ENCODE measurements at places on chromosomes 4 and X.

DNA sequence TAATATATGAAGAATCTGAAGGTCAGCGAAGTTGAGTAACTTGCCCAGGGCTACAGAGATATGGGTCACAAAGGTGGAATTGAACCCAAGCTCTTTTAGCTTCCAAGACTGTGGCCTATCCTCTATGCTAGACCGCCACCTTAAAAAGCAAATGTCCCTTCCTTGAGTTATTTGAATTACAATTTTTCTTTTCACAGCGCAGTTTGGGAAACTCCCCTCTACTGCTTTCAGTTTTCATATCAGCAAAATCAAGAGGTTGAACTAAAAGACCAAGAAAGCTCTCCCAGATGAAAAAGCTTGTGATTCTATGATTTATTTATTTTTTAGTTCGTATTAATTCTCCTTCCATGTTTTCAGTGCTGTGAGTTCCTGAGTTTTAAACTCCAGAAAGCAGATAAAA is 174.5 kb upstream of the C1QTNF7 start:
- no peak for DNase-seq

GRCh38 chr4:37531151-37531550 is 155.0 kb downstream of the RELL1 start:
- DNase-seq: no peak

GRCh38 chr4:159308566-159309340 is 205.9 kb downstream of the RAPGEF2 start:
- DNase-seq: no peak

DNA sequence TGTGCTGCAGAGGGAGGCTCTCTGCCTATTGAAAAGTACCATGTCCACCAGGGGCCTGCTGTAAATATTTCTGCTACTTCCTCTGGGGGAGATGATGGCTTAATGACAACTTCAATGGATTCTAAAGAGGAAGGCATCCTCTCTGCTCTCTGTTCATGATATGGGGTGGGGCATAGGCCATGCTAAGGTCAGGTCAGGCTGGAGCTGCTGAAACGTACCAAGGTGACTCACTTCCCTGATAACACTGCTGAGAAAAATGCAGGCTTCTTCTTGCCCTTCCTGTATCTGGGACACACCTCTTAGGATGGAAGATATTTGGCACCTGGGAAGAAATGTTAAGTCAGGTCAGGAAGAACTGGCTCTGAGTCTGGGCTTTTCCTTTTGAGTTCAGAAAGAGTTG is 31.5 kb downstream of the HS3ST1 start:
- DNase-seq: no peak

DNA sequence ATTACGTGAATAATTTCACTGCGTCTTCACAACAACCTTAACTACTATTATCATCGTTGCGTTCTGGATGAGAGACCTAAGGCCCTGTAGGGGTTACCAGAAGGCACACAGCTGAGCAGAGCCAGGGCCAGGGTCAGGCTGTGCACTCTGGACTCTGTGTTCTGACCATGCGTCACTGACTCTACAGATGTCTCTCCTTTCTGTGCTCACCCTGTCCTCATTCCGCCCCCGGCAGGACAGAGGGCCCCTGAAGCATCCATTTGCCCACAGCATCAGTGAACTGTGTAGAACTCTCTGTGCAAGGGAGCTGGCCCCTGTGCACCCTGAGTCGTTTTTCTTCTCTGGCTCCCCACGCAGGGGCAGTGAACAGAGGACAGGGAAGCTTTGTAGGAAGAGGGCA is 21.3 kb downstream of the GPKOW start:
- DNase-seq: no peak

GRCh38 chrX:112085149-112085548 is 2.6 kb upstream of the TRPC5 start:
- no peak for DNase-seq

GRCh38 chr4:20317424-20317985 is 65.8 kb downstream of the SLIT2 start:
- no peak for DNase-seq

DNA sequence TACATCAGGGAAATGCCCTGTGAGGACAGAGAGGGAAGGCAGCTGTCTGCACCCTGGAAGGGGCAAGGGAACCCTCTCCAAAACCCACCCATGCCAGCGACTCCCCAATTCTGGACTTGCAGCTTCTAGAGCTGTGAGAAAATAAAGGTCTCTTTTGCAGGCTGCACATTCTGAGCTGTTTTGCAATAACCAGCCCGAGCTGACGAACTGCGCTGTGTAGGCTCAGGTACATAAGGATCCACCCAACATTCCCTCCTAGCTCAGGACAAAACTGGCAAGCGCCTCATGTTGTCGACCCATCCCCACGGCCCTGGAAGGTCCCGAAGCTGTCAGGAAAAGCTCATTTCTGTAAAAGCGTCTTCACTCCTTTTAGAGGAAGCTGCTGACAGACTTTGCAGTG is 271.8 kb downstream of the CRLF2 start:
- DNase-seq: no peak

- no peak for DNase-seq
These were observed 217.6 kb downstream of the ZNF674 start for GRCh38 chrX:46327566-46328115.

DNA sequence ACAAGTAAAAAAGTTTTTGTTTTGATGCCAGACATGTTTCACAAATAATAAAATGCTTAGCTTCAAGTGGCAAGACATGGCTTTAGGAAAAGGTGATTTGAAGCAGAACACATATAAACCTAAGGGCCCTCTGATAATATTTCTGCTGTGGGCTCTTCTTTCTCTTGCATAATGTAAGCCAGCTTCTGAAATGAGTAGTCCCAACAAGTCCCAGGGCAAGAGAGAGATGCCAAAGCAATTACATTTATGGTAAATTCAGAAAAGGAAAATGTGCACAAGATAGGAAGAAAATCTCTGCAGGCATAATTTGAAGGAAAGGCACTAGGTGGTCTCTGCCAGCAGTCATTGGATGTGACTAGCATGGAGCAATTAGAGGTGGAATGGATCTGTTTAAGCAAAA is 170.8 kb upstream of the GALNT7 start:
- no peak for DNase-seq

GRCh38 chr4:80484712-80485111 is 149.2 kb downstream of the CFAP299 start:
- DNase-seq: peak; percentile 5

DNA sequence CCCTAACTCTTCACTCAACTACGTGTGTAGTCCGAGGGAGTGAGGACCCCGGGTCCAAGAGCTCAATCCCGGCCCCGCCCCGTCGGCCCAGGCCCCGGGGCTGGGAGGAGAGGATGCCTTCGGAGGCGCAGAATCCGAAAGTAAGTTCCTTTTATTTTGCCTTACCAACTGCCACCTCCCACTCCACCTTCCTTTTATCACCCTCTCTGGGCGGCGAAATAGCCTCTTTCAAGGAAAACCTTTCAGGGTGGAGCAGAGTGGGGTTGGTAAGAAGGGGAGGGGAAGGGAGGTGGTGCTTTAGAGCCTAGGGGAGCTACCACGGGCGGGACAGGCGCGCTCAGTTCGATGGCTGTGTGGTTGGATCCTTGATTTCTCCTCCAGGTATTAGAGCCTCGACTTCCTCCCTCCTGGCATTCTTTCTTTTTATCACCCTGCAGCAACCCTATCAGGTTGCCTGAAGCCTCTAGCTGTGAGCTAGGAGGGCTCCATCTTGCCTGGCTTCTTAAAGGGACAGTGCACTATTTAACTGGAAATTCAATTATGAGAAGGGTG is 191.2 kb downstream of the RRAGB start:
- DNase-seq: no peak

- peak; percentile 67 for DNase-seq
These were observed 196.0 kb upstream of the PSAPL1 start for GRCh38 chr4:7630568-7631287.

GRCh38 chrX:68532831-68533533 is 34.1 kb downstream of the YIPF6 start:
- DNase-seq: no peak

- no peak for DNase-seq
These were observed 30.8 kb upstream of the NDP start for GRCh38 chrX:44003975-44004374.

DNA sequence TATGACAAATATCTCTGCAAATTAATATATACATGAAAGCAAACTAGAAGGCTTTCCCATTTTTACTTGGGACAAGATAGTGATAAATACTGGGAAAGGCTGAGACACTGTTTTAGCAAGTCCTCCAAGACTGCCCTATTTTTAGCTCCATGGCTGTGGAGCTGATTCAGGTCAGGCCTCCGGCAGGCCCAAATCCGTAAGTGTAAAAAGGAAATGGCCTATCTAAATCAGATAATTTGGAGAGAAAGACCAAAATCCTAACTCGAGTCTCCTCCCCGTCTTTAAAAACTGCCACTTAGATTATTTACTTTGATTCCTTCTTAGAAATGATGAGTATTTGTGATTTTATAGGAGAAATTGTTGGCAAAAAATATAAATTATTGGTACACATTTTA is 2.9 kb downstream of the OTUD4 start:
- no peak for DNase-seq

DNA sequence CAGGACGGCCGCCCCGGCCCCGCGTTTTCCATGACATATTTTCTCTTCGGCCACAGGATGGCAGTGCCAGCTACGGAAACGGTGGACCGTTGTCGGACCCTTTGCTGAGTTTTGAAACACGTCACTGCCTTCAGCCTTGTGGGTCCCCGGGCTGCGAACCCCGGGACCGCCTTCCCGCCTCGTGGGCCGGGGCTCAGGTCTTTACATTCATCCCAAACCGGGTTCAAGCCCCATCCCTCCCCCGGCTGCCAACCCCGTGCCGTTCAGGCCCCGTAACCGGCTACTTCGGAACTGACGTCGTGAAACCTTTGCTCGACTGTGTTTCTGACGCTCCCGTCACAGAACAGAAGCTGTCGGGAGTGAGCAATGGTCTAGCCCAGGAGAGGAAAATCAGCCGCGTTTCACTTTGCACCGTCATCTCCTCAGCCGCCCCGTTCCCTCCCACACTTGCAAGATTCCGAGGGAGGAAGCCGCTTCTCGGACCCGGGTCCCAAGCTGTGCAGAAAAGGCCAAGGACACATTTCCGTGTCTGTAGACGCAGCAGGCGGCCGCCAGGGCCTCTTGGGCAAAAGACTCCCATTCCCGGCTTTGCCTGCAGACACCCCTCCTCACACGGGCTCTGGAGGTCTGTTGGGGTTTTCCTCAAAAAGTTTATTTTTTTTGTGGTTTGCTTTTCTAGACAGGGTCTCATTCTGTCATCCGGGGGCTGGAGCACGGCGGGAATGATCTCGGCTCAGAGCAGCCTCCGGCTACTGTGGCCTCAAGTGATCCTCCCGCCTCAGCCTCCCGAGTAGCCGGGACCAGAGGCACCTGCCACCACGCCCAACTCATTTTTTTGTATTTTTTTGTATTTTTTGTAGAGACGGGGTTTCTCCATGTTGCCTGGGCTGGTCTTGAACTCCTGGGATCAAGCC is 41.4 kb upstream of the PPP2R3B start:
- peak; percentile 30 for DNase-seq

- DNase-seq: no peak
These were observed 33.2 kb downstream of the TLL1 start for GRCh38 chr4:165906272-165906671.

DNA sequence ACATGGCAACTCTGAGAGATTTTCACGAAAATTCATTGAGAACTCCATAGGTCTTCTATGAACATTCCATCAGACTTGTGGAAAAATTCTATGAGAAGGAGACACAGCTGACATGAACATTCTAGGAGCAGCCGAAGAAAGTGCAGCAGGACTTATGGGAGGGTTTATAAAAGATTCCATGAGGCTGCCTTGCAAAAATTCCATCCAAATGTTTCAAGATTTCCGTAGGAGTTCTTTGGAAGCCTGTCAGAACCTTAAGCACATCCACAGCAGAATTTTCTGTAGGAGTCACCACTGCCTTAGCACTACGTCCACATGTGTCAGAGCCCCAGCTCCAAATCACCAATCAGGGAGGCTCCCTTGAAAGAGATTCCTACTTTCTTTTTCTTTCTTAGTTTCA is 67.0 kb upstream of the MSX1 start:
- DNase-seq: peak; percentile 76

- no peak for DNase-seq
These were observed 103.8 kb downstream of the EFNB1 start for GRCh38 chrX:68932611-68933010.

GRCh38 chr4:2126309-2127043 is 67.3 kb downstream of the NAT8L start:
- no peak for DNase-seq

DNA sequence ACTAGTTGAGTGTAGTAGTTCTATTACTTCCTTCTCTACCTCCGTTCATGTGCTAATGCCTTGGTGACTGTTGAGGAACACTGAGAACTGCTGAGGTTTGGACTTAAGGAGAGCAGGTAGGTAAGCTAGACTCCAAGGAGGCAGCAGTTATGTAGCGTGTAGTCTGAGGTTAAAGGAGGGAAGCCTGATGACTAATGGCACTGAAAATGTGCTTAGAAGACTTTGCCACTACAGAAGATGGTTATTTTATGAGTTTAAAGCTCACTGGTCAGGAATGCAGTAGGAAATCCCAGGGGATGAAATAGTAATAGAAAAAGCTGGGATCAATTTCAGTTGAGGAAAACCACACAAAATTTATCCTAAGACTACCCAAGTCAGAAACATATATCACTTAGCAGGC is 1077.3 kb downstream of the RAPGEF2 start:
- peak; percentile 93 for DNase-seq

- no peak for DNase-seq
These were observed 62.5 kb upstream of the GPR174 start for GRCh38 chrX:79081895-79082512.

DNA sequence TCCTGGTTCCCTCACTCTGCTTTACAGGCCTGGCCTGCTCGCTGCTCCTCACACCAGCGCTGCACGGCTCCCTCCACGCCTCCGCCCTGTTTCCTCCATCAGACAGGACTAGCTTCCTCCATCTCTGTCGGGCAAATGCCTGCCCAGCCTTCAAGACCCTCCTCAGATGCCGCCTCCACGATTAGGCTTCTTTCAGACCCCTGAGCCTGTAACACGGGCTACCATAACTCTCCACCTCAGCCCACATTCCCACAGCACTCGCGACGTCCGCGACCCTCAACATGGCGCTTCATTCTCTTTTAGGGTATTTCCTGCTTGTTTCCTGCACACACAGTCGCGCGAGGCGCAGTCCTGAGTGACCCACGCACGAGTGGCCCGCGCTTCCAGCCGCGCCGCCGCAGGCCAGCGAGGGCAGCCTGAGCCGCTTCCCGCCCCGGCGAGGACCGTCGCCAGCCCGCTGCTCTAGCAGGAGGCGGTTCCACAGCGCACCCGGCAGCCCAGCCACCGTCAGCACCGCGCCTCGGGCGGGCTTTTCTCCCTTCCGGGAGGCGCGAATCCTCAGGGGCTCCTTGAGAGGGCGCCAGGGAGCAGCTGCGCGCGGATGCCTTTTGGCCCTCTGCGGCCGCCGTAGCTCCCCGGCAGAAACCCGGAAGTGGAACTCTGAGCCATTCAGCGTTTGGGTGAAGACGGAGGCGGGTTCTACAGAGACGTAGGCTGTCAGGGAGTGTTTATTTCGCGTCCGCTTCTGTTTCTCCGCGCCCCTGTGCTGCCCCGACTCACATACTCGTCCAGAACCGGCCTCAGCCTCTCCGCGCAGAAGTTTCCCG is at the start of gene FRG1:
TSS of gene FRG1 (plus strand) at position 695 of the 827 bp plus-strand sequence. CDS start 138 bp downstream, outside the sequence.
- peak; percentile 88 for DNase-seq

DNA sequence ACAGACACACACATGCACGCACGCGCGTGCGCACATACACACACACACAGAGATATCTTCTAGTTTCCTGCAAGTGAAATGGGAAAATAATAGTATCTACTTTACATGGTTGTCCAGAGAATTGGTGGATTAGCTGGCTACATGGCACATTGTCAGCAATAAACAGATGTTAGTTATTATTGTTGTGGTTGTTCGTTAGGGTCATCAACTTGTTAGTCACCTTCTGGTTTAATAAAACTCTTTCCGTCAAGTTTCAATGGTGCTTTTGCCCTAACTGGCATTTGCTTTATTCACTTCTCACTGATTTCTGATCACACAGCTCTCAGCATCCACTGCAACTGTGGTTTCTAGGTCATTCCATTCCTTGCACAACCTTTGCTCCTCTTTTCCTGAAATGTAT is 25.4 kb upstream of the RASL11B start:
- peak; percentile 35 for DNase-seq

Data from fibroblast of skin of left quadriceps (primary cell).